HEK293T (cell line): ENCODE measurements at places on chromosomes 16 and 17.

DNA sequence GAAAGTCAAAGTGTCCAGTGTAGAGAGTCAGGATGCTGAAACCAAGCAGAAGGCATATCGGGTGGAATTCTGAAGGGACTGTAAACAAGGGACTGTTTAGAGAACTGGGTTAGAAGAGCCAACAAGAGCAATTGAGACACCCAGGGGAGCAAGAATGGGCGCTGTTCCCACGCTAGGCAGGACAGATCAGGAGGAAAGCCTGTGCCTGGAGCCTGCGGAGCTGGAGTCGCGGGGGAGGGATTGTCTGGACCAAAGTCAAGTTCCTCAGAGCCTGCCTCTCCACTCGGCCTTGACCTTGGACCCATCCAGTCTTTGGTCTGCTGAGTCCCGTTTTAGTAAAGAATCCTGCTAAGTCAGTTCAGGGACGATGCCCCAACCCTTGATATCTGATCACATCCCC lies 14.7 kb upstream of the KLHL36 start:
- DNase-seq = no peak

DNA sequence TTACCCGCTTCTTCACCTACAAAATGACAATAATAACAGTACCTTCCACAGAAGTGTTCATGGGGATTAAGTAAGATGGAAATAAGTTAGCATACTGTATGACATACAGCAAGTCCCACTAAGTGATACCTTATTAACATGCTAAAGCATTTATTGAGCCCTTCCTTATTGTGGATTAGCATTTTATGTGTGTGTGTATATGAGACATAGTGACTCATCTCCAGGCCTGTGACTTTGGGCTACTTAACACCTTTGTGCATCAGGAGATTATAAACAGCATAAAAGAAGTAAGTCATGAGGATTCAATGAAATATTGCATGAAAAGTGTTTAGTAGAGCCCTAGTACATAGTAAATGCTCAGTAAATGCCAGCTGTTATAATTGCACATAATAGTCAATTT lies 52.9 kb downstream of the CA10 start:
- DNase-seq = no peak

DNA sequence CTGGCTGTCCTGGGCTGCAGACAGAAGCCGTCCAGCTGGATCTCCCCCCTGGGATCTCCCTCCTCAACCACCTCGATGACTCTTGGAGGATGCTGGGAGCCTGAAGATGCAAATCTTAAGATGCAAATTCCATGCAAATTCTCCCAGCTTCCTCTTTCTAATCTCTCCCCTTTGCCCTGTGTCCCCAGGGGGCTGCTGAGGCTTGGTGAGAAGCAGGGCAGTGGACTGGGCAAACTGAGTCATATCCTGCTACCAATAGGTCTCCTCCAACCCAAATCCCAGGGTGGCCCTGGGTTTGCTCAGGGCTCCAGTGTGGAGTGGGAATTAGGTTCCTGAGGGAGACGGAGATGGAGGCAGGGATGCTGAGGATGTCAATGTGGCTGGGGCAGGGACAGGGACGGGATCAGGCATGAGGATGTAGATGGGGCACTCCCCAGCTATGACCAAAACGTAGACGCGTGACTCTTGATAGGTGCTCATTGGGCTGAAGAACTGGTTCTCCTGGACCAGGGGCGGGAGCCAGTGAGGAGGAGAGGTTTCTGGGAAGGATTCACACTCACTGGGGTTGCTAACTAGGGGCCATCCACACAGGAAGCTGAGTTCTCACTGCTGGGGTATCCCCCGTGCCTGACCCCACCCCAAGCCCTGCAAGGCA lies 3.6 kb upstream of the ALOX12B start:
- no peak for DNase-seq

GRCh38 chr17:20273741-20274500 lies 193.4 kb downstream of the LGALS9B start:
- no peak for DNase-seq

GRCh38 chr17:78057113-78057740 lies 71.3 kb downstream of the TMC6 start:
- DNase-seq = no peak

DNA sequence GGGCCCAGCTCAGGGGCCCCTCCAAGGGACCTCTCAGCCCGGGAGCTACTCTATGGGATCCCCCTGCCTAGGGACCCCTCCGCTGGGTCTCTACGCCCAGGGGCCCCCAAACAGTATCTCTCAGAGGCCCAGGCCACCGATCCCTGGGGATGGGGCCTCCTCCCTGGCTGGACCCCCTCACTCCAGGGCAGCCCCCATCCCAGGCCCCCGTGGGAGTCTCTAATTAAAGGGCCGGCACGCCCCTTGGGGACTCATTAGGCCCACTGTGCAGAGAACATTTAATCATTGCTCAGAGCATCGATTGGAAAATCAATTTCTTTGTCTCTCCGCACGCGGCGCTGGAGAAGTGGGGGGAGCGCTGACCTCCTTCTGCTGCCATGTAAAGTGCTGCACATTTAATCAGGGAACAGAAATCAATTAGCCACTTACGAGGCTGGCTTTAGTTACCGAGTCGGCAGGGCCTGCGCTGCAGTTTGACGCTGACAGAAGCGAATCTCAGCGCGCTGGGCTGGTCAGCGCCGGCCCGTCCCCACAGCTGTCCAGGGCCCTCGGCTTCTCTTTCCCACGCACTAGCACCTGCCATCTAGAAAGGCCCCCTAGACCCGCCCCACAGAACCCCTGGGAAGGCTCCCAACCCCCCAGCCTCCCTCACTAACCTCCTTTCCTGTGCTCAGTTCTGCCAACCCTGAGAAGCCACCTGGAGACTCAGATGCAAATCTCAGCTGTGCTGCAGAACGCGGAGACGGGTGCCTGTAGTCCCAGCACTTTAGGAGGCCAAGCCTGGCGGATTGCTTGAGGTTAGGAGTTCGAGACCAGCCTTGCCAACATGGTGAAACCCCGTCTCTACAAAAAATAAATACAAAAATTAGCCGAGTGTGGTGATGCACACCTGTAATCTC lies 20.2 kb upstream of the C1QL1 start:
- no peak for DNase-seq
